Omental fat pad (tissue), 4 donors: ENCODE measurements at places on chromosomes 1 and 21. TPM values are rescaled to one million over a fixed set of nuclear protein-coding genes. Genes with fewer than 3 reads are reported as not detected.

TMEM51 gene
- 5.1 TPM for total RNA-seq

GRCh38 chr1:70930062-70930461, 117.6 kb downstream of the PTGER3 start:
- DNase-seq, result no peak

- no peak for DNase-seq
These were observed 1.4 kb downstream of the TARBP1 start for GRCh38 chr1:234477386-234478151.

DNA sequence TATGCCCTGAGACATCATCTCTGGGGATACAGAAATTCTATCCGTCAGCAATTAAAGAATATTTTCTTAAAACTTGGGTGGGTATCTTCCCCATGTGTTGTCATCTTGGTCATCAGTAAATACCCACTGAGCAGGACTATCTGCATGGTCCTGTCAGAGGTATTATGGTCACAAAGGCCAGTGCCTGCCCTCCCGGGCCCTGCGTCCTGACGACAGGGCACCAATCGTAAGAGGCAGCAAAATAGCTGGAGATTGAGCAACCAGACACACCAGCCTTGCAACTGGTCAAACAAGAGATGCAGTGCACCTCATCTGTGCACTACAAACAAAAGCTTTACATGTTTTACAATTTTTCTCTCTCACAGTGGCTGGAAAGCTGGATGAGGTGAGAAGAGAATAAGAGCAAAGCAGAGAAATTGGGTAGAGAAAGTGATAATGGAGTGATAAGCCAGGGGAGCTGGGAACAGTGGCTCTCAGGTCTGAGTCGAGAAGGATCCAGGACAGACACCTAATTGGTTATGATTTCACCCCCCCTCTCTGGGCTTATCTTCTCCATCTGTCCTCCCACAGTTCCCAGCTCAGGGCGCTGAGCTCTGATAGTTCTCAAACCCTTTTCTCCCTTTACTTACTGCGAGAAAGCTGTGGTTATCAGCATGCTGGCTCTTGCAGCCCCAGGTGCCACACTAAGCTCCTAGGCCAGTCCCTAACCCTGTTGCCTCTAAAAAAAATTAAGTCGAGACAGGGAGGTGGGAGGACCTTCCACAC, 8.8 kb upstream of the SRP9 start:
- no peak for DNase-seq

DNA sequence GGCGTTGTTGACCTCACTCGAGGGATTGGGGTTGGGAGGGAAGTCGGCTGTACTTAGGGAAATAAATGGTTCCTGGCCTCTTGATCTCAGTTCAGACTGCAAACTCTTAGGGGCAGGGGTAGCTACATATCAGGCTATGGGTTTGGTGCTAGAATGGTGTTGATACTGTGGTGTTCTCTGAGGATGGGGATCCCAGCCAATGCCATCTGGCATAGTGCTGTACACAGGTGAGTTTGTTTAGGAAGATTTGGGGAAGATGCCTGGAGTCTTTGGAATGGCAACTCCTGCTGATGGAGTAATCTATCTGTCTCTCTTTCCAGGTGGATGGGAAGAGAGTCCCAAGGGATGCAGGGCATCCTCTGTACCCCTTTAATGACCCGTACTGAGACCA, 14.3 kb upstream of the NASP start:
- no peak for DNase-seq

DNA sequence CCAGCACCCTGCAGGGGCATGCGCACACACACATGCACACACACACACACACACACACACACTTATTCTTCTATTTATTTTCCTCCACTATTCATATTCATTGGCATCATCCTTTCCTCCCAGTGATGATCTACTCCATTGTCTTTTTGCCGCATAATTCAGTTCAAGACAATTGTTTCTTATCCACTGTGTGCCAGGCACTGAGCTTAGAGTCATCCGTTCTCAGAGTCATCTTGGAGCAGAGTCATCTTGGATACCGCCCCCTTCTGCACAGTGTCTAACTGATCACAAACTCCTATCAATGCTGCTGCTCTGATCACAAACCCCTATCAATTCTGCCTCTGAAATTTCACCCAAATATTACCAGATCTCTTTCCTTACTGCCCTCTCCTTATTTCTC, 102.8 kb upstream of the PROX1 start:
- no peak for DNase-seq

- no peak for DNase-seq
These were observed 36.1 kb downstream of the NIPAL3 start for GRCh38 chr1:24451746-24452145.

- no peak for DNase-seq
These were observed 49.1 kb downstream of the COP1 start for GRCh38 chr1:176157995-176158394.

DNA sequence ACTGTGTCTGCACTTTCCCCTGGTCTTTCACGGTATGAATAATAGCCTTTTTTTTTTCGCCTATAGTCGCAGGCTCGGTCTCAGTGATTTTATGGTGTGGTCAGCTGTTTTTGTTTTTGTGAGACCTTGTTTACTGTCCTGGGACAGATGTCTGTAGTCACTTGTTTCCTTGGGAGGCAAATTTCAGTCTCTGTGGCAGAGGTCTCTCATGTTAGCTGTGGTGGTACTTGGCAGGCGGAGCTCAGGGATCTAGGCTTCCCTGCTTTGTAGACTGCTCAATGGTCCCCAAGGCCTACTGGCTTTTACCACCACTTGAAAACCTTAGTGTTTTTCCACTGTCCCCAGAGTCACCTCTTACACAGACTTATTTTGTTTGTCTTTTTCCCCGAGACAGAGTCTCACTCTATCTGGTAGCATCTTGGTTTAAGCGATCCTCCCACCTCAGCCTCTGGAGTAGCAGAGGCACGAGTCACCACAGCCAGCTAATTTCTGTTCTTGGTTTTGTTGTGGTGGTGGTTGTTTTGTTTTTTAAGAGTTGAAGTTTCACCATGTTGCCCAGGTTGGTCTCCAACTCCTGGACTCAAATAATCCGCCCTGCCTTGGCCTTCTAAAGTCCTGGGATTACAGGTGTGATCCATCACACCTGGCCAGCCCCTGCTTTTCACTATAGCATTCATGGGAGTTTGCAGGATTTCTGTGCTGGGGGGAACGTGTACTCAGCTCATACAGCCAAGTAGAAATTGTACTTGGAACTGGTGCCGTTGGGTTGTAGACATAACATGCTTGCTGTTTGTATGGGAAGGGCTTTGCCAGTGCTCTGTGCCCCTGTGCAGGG, 10.3 kb downstream of the RNU1-2 start:
- peak; percentile 13 for DNase-seq

OR2G6 gene
- not detected for total RNA-seq

CIART gene
- 3.1 TPM for total RNA-seq

GRCh38 chr21:29496337-29496736, 197.6 kb downstream of the BACH1 start:
- no peak for DNase-seq

- no peak for DNase-seq
These were observed 79.5 kb downstream of the EVI5 start for GRCh38 chr1:92705446-92705845.

HES3 gene
- not detected for total RNA-seq

GRCh38 chr1:30883389-30884172, 25.0 kb downstream of the SDC3 start:
- no peak for DNase-seq
